GM04503 (cell line): ENCODE measurements at places on chromosomes 16 and 17.

DNA sequence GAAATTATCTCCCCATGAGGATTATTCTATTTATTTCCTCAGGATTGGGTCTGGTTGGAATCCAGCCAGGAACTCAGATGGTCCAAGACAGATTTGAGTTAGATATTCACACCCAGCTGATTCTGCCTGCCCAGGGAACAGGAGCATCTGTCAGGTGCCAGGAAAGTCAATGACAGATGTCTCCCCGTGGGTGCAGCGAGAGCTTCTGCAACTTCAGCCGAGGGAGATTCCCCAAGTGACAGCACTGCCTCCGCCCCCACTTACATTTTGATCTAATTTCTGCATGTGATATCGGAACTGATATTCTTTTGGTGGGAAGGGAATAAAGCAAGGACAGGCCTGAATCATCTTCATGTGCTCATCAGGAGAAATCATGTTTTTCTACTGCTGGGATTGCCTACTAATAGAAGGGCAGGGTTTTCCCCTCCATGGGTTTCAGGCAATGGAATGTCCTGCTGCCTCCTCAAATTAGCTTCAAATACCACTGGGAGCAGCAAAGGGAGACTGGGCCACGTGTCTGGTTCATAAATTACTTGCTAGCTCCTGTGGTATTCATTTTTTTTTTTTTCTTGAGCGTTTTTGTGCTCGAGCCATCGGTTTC lies 15.7 kb upstream of the DHX8 start:
- peak; percentile 83 for DNase-seq

- DNase-seq, result no peak
These were observed 47.9 kb downstream of the ASIC2 start for GRCh38 chr17:33245183-33245582.

- no peak for DNase-seq
These were observed 372.7 kb downstream of the SLC39A11 start for GRCh38 chr17:72719578-72720493.

GRCh38 chr17:43839670-43840108 lies 6.7 kb upstream of the MPP3 start:
- no peak for DNase-seq

GRCh38 chr17:77489893-77490255 lies 349.1 kb downstream of the SEC14L1 start:
- no peak for DNase-seq

DNA sequence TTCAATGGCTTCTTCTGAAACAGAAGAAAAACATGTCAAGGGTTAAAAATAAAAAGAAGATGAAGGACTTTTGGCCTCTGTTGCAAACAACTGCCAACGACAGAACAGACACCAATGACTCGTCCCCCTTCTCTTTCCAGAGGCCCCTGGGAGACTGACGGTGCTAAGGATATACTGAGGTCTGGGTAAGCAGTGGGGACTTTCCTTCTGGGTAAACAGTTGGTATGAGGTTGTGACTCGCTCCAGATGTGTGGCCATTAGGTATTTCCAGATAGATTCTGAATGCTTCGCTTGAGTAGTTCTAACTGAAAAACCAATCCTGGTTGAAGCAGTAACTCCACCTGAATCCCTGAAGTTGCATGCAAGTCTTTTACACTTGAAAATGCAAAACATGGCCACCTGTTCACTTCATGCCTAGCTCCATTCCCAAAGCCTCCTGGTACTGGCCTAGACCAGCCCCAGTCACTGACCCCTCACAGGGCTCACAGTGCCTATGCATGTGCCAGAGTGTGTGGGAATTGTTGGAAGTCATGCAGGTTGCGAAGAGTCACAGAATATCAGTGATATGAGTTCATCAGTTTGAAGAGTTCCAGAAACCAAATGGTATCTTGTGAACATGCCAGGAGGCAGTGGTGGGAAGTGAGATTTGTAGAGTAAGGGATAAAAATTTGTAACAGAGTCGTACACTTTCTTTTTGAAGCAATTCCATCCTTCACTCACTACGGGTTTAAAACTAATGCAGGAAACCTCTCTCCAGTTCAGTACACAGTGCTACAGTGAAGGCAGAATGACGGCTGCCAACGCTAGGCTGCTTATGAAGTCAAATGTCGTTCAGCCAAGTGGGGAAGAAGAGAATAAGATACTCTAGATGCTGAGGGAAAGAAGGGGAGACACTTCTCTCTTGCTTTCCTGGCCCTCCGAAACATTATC lies 217.8 kb downstream of the ZFHX3 start:
- DNase-seq, result no peak

GRCh38 chr16:1042049-1042744 lies 30.4 kb upstream of the SSTR5 start:
- no peak for DNase-seq

DNA sequence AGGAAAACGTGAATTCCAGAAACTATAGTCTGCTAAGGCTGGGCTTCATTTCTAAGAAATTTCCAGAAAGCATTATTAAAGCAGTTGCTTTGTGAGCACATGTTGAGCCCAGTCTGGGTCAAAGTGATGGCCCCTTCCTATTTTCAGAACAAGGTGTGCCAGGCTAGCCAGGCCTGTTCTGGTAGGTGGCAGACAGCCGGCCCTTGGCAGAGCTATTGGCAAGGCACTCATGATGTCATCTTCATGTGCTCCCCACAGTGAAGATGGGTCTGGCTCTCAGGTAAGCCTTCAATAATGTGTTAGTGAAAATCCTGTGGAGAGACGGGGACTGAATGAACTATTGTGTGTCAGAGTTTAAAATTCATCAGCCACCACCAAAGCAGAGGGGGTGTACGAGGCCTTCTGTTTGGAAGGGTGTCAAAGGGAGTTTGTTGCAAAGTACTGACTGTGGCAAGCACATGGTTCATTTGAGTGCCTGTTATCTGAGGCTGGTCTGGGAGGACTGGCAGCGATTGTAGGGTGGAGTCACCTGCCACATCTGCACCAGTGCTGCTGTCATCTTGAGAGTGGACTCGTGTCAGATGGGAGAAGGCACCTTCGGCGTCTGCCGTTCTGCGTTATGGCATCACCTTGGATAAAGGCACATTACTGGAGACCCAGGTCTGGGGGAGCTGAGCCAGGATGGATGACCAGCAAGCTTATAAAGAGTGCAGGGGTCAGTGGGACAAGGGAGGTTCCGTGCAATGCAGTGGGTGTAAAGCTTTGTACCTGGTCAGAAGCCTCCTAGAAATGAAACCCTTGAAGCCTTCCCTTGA lies 43.4 kb downstream of the KSR1 start:
- DNase-seq, result no peak

- DNase-seq, result no peak
These were observed at the start of gene SLC16A3 for GRCh38 chr17:82228842-82229697. Gene SLC16A3, plus strand, starts transcription at chr17:82229042. Its CDS starts 6,967 bp downstream, at chr17:82236009.

- DNase-seq, result peak; percentile 60
These were observed 67.7 kb downstream of the SMG6 start for GRCh38 chr17:2235792-2236366.

DNA sequence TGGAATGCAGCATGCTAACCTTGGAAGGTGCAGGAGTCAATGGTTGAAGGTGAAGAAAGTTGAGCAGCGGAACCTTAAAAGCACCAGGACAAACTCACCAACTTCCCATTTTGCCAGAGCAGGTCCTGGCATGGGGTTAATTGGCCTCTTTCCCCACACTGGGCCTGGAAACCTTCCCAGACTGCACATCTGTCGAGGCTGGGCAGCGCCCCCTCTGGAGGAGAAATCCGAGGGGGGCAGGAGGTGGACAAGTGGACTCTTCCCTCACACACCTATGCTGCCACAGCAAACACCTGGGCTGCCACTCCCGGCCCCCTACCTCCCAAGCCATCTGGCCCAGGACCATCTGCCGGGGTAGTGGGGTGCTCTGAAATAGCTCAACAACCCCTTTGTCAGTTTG lies 232.4 kb downstream of the CBLN1 start:
- no peak for DNase-seq

GRCh38 chr17:39376434-39376833 lies 25.0 kb downstream of the FBXL20 start:
- DNase-seq, result no peak

DNA sequence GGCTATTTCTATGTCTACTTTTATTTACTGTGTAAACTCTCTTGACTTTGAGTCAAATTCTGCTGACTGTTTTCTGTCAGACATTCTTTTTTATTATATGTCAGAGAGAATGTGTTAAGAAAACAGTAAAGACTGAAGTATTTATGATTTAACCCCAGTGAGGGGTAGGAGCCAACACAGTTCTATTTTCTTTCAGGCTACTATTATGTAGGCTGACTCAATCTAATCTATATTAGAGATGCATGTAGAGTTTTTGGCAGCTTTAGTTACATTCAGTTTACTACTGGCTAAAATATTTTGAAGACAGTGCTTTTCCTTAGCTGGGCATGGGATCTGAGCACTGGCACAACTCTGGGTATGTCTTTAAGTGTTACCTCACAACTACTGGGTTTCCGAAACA lies 1108.0 kb downstream of the CDH11 start:
- no peak for DNase-seq

- DNase-seq, result no peak
These were observed 272.4 kb upstream of the CDH11 start for GRCh38 chr16:65394281-65394680.

GRCh38 chr16:9135797-9136196 lies 44.4 kb downstream of the HAPSTR1 start:
- no peak for DNase-seq

DNA sequence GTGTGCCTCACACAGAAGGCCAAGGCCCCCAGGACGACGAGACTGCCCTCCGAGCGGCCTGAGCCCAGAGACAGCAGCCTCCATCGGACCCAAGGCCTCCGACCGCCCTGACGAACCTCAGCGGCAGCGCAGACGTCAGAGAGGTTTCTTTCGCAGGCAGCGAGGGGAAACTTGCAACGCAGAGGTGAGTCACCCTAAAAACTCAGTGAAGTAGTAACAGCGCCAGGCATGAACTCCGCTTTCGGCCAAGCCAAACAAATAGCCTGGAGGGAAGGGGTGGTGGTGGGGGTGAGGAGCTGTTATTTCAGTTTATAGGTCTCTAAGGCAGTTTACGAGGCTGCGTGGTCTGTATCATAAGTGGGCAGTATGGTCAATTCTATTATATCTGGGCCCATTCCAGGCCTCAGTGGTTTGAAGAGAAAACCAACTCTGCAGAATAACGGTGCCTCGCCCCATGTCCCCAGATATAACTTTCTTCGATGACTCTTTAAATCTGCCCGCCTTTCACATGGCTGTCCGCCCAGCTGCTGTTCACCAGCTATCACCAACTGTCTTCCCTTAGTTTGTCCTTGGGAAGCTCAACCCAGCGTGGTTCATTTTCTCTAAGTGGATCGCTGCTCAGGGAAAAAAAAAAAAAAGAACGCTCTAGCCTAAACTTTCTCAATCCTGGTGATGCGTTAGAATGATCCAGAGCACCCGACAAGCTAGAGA lies 43.5 kb upstream of the FOXF1 start:
- DNase-seq, result no peak

DNA sequence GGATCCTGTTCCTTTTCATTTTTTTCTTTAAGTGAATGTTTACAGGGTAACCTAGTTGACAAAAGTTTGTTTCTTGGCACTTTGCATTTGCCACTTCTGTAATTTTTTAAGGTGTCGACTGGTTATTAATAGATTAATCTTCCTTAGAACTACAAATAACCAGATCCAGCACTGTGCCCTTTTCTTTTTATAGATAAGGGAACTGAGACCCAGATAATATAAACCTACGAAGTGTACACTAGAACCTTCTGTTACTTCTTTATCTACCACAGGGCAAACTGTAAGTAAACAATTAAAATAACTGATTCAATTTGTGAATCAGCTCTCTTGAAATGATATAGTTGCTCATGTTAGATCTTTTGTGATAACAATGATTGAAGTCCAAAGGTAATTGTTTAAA lies 55.4 kb downstream of the NLK start:
- no peak for DNase-seq

- no peak for DNase-seq
These were observed 135.0 kb downstream of the COPRS start for GRCh38 chr17:31724026-31724425.

GRCh38 chr17:56320443-56320842 lies 167.2 kb downstream of the ANKFN1 start:
- no peak for DNase-seq
